ENCODE measurements at places on chromosomes 1 and 21.

- no peak for DNase-seq
Observed at GRCh38 chr1:31689854-31690253, 14.0 kb downstream of the COL16A1 start.

DNA sequence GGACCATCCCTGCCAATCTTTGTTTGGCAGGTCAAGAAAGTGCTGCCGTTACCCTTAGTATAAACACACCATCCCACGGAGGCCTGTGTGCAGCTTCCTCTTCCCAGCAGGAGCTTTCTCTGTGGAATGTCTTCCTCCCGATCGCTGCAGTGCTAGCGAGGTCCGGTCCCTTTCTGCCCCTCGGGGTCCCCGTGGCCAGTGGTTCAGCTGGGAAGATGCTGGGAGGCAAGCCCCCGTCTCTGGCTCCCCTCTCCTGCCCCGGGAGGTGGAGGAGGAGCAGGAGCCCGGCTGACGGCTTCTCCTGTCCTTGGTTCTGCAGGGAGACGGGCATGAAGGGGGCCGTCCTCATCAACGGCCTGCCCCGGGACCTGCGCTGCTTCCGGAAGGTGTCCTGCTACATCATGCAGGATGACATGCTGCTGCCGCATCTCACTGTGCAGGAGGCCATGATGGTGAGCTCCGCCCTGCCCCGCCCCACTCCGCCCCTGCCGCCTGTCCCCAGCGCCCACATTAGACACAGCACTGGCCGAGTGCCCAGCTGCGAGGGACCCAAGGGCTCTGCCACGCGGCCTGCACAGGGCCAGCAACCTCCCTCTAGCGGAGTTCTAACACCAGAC lies 42.1 kb downstream of the TFF3 start:
- no peak for DNase-seq

DNA sequence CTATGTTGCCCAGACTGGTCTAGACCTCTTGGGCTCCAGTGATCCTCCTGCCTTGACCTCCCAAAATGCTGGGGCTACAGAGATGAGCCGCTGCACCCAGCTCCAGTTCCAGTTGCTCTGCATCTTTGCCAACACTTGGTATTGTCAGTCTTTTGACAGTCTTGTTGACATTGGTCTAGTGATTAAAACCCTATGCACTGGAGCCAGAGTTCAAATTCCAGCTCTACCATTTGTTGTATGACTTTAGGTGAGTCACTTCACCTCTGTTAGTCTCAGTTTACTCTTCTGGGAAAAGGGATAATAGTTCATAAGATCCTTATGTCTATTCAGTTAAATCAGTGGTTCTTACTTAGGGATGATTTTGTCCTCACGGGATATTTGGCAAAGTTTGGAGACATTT lies 32.9 kb upstream of the MED18 start:
- DNase-seq, result no peak

DNA sequence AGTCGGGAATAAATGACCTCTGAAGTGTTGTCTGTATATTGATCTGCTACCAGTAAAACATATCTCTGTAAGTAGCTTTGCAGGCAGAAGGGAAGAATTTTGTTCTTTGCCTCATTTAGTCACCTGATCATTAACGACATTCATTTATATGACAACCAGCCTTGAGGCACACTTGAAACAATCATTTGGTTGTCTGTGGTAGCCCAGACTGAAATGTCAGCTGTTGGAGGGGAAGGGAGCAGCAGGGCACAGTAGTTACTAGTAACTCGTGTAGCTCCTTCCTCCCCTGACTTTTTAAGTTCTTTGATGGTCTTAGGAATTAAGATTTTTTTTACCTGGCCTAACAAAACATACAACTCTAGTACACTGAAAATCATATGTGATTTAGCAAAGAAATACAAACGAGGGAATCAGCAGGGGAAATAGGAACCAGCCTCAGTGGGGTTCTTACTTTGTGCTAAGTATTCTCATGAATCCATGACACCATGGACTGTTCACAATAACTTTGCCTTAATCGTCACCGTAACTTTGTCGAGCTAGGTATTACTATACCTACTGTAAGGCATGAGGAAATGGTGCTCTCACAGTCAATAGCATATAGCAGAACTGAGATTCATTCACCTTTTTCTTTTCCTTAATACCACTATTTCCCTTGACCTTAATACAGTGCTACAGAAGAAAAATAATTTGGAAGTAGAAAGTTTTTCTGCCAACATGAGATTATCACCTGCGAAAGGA lies 6.4 kb downstream of the IL12RB2 start:
- no peak for DNase-seq

DNA sequence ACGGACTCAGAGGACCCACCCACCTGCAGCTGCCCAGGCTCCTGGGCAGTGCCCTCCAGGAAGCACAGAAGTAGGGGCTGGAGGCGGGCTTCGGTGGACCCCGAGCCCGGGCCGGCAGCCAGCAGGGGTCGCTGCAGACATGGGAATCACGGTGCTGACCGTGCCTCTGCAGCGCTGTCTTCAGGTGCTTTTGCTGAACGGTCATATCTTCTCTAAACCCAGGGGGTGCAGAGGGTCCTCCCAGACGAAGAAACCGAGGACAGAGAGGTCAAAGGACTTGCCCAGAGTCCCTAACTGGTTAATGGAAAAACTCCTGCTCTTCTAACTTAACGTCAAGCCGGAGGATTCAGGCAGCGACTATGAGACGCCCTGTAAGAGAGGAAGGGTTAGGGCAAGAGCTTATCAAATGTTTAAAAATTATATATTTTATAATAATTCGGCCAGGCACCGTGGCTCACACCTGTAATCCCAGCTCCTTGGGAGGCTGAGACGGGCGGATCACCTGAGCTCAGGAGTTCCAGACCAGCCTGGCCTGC lies 21.5 kb upstream of the LEFTY2 start:
- peak; percentile 13 for DNase-seq

GRCh38 chr1:248779350-248779749 lies 23.8 kb upstream of the LYPD8 start:
- no peak for DNase-seq

DNA sequence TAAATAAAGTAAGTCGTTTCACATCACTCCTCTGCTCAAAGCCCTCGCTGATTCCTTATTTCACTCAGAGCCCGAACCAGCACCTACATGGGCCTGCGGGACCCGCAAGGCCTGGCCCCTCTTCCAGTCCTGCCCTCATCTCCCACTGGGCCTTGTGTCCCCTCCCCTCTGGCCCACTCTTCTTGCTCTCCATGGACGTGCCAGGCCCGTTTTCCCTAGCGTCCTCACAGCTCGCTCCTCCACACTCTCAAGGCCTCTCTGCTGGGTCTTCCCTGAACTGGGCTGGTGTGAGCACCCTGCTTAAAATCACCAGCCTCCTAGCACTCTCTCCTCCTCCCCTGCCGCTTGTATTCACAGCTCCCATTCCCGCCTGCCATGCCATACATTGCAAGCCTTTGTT lies 237.9 kb downstream of the FOXD2 start:
- no peak for DNase-seq

GRCh38 chr1:209815931-209816341 lies 10.0 kb upstream of the IRF6 start:
- DNase-seq, result no peak

DNA sequence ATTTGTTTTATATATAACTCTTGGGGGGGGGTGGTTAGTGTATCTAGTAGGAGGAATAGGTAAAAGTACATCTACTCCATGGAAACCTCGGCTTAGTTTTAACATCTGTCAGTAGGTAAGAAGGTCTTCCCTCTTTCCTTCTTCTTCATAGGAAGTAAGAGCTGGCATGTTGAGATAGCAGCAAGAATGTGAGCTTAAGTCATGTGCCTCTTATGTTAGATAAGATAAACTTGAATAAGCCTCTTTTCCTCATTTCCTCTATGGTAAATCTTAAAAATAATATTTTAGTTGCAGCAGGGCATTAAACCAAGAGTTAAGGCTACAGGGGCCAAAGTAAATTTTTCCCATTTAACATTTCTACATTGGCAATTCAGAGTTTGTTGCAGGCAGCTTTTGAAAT lies 100.4 kb downstream of the MAP3K21 start:
- DNase-seq, result no peak

DNA sequence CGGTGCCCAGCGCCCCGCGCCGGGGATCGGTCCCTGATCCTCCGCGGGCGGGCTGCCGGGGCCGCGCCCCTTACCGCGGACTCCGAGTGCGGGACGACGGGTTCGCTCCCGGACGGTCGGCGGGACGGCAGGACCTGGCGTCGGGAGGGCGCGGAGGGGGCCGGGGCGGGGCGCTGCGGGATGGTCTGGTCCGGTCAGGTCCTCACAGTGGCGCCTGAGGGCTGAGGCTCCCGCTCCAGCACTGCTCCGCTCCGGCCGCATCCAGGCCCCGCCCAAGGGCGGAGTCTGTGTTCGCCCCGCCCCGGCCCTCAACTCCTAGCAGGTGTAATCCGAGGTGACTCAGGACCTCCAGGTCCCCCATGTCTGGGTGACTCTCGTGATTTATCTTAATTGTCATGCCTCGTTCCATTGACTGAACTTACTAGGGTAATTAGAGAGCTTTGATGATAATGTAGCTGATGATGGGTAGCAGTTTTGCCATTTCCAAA lies at the start of gene RAB3B:
RAB3B (minus strand) TSS at position 223 of the 488 bp plus-strand sequence. CDS start 13,583 bp downstream, outside the sequence.
- DNase-seq, result peak; percentile 76

DNA sequence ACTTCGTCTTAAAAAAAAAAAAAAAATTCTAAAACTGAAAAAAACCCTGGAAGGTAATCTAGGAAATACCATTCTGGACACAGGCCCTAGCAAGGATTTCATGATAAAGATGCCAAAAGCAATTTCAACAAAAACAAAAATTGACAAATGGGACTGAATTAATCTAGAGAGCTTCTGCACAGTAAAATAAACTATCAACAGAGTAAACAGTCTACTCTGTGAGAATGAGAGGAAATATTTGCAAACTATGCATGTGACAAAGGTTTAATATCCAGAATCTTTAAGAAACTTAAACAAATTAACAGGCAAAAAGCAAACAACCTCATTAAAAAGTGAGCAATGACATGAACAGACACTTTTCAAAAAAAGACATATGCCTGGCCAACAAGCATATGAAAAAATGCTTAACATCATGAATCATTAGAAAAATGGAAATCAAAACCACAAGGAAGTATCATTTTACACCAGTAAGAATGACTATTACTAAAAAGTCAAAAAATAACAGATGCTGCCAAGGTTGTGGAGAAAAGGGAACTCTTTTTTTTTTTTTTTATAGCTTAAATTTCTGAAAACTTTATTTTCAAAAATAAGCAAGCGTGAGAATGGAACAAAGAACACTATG lies 29.4 kb upstream of the RNPC3 start:
- DNase-seq, result no peak

- no peak for DNase-seq
Observed at GRCh38 chr1:31417148-31417547, 4.1 kb downstream of the SERINC2 start.

GRCh38 chr1:236750928-236751327 lies 44.2 kb upstream of the MTR start:
- DNase-seq, result no peak

- DNase-seq, result no peak
Observed at GRCh38 chr1:8216005-8216404, 101.9 kb upstream of the SLC45A1 start.

DNA sequence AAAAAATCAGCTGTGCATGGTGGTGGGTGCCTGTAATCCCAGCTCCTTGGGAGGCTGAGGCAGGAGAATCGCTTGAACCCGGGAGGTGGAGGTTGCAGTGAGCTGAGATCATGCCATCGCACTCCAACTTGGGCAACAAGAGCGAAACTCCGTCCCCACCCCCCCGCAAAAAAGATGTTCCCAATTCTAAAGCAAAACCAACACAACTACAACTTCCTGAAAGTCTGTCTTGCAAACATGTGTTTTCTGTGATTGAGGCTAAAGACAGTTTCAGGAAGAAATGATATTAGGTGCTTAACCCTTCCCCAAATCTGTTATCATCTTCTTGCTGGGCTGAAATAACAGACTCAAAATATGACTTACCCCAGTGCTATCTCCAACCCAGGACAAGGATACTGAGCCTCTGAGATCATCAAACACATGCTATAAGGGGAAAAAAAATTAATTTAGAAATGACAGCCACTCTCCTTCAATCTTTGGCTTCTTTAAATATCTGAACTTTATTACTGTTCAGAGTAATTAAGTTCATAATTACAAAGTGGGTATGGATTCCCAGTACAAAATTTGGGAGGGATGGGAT lies 28.5 kb downstream of the SORT1 start:
- no peak for DNase-seq

DNA sequence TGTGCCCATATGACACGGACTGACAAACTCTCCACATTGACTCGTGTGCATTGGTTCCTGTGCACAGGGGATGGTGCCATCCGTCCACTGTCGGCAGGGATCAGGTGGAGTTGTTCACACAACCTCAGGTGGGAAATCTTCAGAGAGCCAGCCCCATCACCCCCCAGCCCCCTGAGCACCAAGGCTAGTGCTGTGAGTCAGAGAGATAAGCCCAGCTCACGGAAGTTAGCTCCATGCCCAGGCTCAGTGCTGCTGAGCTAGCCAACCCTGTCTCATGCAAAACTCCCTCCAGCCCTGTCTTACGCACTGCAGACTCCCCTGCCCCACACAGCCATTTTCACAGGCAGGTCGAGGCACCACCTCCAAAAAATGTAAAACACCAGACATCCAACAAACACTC lies 139.0 kb upstream of the NGF start:
- no peak for DNase-seq

DNA sequence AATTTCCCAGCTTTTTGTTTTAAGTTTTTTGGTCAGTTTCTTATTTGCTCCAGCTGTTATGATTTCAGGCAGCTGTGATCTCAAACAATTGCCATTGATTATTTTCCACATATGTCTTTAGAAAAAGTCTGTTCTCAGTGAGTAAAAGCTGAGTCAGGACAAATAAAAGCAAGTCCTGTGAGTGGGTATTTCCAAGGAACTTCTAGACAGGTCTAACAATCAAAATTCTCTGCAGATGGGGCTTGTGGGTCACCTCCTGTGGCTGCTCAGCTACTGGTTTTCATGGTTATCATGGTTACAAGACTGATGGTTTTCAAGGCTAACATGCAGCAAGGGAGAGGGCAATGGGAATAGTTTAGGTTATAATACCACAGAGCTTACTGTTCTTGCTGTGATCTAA lies 585.7 kb downstream of the LMO4 start:
- DNase-seq, result no peak

DNA sequence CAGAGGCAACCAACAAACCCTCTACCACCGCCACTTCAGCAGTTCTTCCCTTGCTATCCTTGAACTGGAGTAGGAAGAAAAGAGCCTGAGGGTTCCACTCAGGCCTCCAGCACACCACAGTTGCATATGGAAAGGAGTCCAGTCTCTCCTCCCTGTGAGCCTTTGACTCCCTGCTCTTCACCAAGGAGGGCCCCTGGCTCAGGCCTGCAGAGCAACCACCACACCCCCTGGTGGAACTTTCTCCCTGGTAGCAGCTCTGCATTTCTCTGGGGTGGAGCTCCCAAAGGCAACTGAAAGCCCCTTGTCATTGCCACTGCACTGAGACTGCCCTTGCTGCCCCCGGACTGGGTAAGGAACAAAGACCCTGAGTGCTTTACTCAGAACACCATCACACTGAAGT lies 1021.5 kb upstream of the ADGRL2 start:
- DNase-seq, result no peak

GRCh38 chr1:38527373-38527966 lies 332.1 kb downstream of the RRAGC start:
- peak; percentile 36 for DNase-seq

GRCh38 chr1:1756661-1757421 lies 21.4 kb downstream of the NADK start:
- DNase-seq, result no peak

- DNase-seq, result no peak
Observed at GRCh38 chr1:153390938-153391710, at the start of gene S100A8. TSS of gene S100A8 (minus strand) at chr1:153391073. CDS start at chr1:153390535, 538 bp downstream.

All from stimulated activated CD8-positive, alpha-beta memory T cell treated with anti-CD3 and anti-CD28 coated beads, Interleukin-7, amount 100 ng/mL, for 4 hours (primary cell).